ENCODE measurements at places on chromosomes 16 and 17.

DNA sequence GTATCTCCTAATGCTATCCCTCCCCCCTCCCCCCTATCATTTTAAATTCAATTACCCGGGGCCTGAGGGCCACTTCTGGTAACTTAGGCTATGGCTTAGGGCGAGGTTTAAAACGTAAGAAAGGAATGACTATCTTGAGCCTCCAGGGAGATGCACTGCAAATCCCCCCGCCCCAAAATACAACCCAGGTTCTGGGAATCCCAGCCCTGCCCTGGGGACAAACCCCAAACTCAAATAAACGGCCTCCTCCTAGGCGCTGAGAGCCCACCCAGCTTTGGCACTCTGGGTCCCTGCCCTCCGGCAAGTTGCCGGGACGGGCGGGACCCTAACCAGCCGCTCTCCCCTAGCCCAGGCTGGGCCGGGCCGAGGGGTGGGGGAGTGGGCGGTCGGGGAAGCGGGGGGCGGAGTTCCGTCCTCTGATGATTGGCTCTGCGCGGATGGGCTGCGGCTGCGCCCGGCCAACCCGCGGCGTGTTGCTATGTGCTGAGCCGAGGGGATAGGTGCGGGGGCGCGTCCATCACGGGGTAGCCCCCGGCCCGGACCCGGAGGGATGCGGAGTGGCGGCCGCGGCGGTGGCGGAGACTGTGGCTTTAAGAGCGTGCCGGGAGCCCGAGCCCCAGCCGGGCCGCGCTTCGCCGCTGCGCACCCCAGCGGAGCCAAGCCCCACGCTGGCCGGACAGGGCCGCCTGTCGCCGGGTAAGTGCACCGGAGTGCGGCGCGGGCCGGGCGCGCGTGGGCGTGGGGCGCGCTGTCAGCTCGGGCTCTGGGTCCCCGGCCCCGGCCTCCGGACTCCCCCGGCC is at the start of gene YPEL2:
YPEL2 (plus strand) TSS at position 527 of the 800 bp plus-strand sequence. CDS start 21,755 bp downstream, outside the sequence.
- peak; percentile 86 for DNase-seq

- no peak for DNase-seq
Observed at GRCh38 chr17:76982408-76983074, 114.3 kb downstream of the MGAT5B start.

GRCh38 chr17:47204722-47205418 is 4.3 kb upstream of the MYL4 start:
- no peak for DNase-seq

DNA sequence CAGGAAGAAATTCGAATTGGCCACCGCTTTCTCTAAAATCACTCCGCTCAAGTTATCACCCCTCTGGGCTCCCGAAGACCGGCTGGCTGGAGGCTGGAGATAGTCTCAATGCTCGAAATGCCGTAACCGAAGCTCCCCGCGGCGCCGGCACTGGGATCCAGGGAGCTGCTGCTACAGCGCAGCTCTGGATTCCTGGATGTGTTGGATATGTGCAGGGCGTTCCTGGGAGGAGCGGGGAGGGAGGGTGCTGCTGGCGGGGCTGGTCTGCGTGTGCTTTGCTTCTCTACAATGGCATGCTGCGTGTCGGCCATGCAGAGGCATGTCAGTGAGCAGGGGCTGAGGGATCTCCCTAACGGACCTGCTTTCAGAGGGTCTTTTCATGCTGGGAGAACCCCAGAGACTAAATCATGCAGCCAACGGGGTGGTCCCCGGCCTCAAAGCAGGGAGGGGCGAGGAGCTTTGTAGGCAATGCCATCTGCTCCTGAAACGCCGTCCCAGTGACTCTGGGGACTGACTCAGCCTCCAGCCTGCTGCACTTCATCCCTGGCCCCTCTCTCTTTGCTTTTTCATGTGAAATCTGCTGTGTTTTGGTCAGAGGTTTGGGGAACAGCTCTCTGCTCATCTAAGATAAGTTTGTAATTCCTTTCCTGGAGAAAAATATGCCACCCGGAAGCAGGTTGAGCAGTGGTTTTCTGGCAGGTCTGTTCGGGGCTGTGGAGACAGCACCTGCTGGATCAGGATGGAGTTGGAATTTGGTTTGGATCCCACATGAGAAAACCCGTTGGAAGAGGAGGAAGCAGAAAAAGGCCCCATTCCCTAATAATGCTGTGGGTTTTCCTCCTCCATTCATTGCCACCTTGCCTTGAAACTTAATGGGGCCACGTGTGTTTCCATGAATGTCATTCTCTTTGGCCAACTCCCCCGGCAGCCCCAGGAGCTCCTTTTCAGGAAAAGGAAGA is 311.4 kb downstream of the SEC14L1 start:
- no peak for DNase-seq

- no peak for DNase-seq
Observed at GRCh38 chr16:14347706-14348105, 276.6 kb downstream of the MRTFB start.

- DNase-seq: no peak
Observed at GRCh38 chr17:6691546-6691945, 21.6 kb downstream of the SLC13A5 start.

DNA sequence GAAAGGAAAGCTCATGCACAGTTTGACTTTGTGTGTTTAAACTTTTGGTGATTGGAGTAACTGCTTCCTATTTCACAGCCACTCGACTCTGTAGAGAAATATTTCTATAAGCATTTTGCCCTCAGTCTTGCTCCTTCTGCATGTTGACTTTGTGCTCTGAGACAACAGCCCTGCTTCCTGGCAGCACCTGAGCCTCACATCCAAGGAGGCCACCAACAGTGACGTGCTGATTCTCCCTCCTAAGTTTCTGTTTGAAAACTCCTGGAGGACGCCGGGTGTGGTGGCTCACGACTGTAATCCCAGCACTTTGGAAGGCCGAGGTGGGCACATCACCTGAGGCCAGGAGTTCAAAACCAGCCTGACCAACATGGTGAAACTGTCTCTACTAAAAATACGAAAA is 23.9 kb upstream of the WSB1 start:
- DNase-seq: no peak

DNA sequence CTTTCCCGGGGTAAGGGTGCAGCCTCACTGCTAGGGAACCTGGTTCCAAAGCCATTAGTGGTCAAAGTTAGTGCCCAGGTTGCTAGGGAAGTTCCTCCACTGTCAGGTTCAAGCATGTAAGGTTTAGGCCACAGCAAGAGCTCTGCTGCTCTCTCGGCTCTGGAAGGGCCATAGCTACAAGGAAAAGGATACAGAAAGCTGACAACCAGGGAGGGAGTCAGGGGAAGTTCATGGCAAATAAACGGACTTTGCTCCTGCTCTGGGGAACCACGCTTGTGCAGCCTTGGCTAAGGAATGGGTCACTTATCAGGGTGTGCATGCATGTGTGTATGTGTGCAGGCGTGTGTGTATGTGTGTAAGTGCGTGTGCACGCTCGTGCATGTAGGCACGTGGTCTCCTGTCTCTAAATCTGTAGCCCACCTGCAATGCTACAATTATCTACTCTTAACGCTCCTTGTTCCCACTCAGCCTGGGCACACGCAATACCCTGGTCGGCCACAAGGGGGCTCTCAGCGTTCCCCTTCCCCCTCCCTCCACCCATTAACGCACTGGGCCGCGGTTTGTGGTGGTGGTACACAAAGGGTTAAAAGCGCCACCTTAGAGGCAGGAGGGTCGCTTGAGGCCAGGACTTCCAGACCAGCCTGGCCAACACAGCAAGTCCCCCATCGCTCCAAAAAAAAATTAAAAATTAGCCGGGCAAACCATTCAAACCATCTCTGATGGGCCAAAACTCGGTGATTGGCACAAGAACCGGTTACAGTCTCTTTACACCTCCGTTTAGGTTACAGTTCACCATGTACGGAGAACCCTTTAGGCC is 48.4 kb upstream of the KDM8 start:
- DNase-seq: peak; percentile 58

- DNase-seq: no peak
Observed at GRCh38 chr16:70421473-70422311, 17.2 kb downstream of the ST3GAL2 start.

DNA sequence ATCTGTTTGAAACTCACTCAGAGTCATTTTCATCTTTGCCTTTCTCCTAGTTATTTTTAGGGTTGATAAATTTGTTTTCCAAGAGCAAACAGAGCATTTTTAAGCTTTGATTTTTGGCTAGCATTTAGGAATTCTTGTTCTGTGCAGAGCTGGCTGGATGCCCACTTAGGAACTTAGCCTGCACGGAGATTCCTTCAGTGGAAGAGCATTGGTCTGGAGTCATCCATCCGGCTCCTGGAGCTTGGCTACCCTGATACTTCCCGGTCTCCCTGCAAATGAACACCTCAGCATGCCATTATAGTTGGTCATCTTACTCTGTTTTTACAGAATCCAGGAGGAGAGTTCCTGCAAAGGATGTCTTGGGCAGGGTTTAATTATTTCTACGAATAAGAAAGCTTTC is 57.1 kb downstream of the SPECC1 start:
- DNase-seq: no peak

DNA sequence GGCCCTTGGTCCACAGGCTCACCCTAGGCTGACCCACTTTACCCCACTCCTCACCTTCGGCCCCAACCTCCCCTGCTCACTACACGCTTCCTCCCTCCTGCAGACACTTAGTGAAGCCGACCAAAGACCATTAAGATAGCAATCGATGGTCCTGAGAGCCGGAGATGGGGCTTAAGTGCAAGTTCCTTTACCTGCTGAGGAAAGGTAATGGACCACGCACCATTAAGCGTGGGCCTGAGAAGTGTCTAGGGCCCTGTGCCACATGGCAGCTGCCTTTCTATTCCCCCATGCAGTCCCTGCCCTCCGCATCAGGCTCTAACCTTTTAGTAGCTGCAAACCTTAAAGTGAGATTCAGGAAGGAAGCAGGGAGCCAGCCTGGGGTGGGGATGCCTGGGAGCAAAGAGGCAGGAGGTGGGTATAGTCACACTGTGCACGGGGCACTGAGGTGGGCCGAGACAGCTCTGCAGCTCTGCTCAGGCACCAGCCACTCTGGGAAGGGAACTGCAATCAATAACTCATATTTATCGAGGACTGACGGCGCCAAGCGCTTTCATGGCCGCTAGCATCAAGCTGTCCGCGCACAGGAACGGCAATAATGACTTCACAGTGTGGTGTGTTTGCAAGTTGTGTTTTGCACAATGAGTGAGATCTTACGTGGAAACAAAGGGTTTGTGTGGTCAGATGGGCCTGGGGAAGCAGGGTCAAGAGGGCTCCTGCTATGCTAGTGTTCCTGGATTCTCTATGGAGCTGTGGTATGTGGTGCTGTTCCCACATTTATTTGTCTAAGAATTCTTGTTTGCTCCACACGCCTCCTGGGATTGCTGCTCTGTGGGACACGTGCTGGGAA is 84.9 kb upstream of the CDC42EP4 start:
- no peak for DNase-seq

DNA sequence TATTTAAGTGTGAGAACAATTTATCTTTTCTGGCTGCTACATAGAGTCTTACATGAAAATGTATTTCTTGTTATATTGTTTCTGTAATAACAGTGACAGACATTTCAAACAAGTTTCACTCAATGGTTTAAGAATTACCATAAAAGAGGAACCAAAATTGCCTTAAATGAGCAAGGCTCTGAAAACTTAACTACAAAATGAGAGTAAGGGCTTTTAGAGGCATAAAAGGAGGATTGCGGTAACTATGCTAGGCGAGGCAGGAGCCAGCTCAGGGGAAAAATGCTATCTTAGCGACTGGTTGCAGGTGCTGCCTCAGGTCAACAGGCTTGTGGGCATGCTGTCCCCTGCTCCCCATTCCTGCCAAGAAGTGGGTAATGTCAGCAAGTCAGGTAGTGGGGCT is 81.7 kb upstream of the MSI2 start:
- no peak for DNase-seq

DNA sequence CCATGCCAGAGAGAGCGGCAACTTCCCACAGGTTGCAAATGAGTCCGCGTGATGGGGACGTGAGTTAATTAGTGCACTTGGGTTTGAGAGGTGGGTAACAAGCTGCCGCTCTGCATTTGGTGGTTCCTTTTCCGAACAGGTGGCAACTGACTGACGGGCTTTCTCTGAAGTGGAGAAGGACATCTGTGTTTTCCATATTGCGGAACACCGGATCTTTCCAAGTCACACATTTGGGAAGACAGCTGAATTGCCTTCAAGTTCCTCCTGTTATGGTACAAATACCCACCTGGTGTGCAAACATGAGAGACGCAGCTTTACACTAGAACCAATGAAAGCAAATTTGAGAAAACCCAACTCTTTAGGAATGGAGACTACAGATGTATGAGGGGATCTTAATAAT is 451.3 kb upstream of the ZFHX3 start:
- DNase-seq: no peak

GRCh38 chr17:80959330-80960036 is 32.2 kb upstream of the CHMP6 start:
- DNase-seq: no peak

DNA sequence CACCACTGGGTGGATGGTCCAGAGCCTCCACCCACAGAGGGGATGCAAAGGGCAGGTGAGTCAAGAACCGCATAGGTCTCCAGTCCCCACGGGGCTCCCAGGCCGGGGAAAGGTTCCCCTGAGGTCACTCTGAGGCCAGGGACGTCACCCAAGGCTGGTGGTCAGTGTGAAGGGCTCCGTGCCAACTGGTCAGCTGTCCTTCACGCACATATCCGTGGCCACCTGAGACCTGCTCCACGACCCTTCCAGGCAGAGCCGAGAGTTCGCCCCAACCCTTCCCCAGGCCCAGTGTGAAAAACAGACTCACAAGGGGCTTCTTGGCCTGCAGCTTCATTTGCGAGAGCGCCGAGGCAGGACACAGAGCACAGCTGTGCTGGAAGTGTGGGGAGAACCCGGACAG is 2.8 kb downstream of the TSR3 start:
- no peak for DNase-seq

DNA sequence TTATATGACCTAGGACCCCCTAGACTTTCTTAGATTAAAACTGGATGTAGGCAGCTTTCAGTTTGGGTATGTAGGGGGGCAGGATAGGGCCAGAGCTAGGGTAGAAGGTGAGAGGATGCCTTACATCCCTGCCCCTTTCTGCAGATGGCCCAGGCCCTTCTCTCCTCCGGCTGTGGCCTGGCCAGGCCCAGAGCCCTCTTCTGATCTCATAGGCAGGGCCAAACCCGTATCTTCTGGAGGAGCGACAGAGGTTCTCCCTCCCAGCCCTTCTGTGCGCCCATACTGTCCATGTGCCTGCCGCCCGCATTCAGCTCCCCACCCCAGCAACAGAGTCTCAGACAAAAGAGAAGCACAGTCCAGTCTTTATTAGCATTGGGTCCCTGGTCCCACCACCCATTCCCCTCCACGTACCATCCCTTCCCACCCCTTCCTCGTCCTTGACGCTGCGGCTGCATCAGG is 2.0 kb upstream of the TSPOAP1 start:
- no peak for DNase-seq

- no peak for DNase-seq
Observed at GRCh38 chr17:79942011-79942405, 93.7 kb downstream of the TBC1D16 start.

- DNase-seq: no peak
Observed at GRCh38 chr16:50153596-50154419, 702 bp downstream of the TENT4B start.

- no peak for DNase-seq
Observed at GRCh38 chr17:40218006-40218739, 931 bp upstream of the WIPF2 start.

GRCh38 chr17:31357091-31357490 is 34.4 kb upstream of the RAB11FIP4 start:
- DNase-seq: no peak
